Eye (tissue), 1 donor: ENCODE measurements at places on chromosomes 16 and 17.

GRCh38 chr17:28925912-28926365, 23.1 kb upstream of the DHRS13 start:
- no peak for DNase-seq

GRCh38 chr17:32746280-32746679, 130.6 kb downstream of the MYO1D start:
- no peak for DNase-seq

DNA sequence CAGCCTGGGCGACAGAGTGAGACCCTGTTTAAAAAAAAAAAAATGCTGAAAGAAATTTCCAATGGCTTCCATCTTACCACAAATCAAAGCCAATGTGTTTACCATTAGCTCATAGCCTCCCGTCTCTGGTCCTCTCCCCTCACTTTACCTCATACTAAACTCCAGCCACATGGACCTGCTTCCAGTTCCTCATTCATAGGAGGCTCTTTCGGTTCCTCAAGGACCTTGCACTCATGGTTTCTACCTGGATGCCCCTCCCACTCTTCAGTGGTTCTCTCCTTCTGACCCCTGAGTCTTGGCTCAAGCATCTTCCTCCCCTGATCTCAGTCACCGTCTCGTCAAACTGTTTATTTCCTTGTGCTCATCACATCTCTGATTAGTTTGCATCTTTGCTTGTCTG, 3.8 kb upstream of the DEF8 start:
- DNase-seq: no peak

DNA sequence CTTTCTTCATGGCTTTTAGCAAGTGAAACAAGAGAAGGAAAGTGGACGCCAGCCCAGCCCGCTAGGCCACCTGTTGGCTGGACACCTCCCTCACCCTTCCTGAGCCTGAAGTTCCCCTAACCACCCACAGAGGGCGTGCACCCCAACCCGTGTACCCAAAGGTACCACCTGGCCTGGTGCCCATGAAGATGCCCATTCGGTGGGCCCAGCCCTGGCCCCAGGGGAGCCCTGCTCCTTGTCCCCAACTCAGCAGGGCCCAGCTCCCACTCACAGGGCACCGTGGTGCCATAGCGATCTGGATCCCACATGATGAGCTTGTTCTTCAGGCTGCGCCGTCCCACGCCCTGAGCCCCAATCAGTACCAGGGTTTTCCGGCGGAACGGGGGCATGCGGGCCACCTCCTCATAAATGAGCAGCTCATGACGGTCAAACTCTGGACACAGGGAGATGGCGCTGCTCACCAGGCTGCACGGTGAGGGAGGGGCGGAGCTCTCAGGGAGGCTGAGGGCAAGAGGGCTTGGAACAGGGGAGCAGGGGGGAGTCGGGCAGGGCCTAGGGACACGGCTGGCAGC, 26.8 kb downstream of the MPP2 start:
- DNase-seq: peak; percentile 59

- DNase-seq: no peak
Measured at GRCh38 chr16:77449208-77449607, 14.4 kb upstream of the ADAMTS18 start.

DNA sequence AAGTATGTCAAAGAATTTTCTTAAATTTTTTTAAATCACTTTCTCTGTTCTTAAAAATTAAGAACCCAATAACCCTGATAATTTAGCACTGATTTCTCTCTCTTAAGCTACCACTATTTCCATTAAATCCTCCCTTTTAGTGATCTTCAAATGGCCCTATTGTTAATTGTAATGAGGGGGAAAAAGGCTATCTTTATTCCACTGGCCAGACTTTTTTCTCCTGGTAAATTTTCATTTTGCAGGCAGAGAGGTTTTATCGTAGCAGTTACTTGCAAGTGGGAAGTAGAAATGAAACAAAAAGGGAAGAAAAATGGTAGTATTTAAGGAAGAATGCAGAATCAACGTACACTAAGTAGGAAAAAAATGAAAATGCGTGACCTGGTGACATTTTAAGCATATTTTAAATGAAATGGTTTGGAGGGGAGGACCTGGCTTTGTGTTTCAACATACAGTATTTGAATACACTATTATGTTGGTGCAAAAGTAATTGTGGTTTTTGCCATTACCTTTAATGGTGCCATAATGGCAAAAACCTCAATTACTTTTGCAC, 224.9 kb downstream of the TANC2 start:
- DNase-seq: no peak

DNA sequence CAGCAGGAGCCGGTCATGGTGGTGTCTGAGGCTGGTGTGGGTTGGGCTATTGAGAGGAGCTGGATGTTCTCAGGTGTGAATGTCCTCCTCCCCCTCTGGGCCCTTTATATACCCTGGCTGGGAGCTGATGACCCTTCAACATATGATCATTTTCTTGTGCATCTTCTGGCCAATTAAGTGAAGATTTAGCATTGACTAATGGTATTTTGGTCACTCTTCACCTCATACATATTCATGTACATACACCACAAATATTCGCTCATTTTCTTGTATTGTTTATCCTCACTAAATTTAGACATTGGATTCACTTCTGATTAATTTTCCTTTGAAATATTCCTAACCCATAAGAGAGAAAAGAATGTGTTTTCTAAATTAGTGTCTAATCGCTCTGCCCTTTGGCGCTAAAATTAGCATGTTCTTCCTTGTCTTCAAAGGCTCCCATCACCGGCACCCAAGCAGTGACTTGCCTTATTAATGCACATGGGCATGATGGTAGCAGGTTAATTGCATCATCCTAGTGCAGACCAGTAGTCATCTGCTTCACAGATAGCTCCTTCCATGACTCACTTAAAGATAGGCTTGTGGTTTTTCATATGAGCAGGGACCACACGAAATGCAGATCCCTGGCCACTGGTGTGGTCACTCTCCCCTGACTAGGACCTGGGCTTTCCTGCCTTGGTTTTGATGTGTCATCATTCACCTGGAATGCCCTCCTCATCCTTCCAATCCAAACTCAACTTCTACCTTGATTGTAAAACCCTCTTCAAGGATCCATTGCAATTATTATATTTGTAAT, at the start of gene KRTAP2-4:
KRTAP2-4 (minus strand) TSS at position 51 of the 796 bp plus-strand sequence; CDS start at position 17, 34 bp downstream.
- DNase-seq: no peak

GRCh38 chr17:38625482-38625881, 19.7 kb upstream of the SRCIN1 start:
- no peak for DNase-seq

DNA sequence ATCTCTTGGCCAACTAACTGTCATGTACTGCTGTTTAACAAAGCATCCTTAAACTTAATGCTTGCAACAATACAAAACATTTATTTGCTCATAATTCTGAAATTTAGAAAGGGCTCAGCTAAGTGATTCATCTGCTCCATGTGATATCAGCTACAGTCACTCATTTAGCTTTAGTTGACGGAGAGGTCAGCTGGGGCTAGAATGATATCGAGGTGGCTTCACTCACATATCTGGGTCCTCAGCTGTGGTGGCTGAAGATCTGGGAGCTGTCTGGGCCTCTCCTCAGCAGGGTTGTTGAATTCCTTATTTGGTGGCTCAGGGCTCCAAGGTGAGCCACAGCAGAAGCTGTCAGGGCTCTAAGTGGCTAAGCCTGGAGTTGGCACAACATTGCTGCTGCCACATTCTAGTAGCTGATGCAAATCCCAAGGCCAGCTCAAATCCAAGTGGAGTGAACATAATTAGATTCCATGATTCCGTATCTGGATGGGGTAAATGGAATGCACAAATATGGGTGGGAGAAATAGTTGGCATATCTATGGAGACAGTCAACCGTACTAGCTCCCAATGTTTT, 62.8 kb downstream of the HS3ST3A1 start:
- no peak for DNase-seq

DNA sequence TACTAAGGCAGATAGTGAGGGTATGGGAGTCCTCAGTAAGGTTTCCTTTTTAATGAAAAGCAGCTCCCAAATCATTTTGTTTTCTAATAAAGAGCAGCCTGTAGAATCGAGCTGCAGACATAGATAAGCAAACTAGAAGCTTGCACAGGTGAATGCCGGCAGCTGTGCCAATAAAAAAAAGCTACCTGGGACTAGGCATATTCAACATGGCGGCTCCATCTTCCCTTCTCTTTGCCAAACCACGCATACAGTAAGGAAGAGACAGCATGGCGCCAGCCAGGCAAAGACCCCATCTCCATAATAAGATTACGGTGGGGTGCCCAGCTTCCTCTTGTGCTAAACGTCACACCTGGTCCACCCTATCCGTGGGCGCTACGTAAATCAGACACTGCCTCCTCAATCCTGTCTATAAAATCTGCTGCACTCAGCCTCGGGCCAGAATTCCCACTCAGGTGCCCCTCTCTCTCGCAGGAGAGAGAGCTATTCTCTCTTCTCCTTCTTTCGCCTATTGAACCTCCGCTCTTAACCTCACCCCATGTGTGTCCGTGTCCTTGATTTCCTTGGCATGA, 92.7 kb upstream of the FA2H start:
- no peak for DNase-seq

DNA sequence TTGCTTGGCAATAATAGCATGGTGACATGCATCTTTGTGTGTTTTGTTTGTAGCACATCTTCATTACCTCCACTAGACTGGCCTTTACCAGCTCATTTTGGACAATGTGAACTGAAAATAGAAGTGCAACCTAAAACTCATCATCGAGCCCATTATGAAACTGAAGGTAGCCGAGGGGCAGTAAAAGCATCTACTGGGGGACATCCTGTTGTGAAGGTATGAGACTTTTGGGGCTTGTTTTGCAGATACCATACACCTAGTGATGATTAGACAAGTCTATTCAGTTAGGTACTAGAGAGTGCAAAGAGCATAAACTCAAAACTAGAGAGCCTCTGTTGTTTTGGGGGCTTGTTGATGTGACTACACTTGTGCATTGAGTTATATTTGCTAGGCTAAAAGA, 41.2 kb downstream of the NFATC3 start:
- DNase-seq: no peak

- DNase-seq: no peak
Measured at GRCh38 chr17:28228986-28229729, 89.8 kb upstream of the TMEM97 start.

DNA sequence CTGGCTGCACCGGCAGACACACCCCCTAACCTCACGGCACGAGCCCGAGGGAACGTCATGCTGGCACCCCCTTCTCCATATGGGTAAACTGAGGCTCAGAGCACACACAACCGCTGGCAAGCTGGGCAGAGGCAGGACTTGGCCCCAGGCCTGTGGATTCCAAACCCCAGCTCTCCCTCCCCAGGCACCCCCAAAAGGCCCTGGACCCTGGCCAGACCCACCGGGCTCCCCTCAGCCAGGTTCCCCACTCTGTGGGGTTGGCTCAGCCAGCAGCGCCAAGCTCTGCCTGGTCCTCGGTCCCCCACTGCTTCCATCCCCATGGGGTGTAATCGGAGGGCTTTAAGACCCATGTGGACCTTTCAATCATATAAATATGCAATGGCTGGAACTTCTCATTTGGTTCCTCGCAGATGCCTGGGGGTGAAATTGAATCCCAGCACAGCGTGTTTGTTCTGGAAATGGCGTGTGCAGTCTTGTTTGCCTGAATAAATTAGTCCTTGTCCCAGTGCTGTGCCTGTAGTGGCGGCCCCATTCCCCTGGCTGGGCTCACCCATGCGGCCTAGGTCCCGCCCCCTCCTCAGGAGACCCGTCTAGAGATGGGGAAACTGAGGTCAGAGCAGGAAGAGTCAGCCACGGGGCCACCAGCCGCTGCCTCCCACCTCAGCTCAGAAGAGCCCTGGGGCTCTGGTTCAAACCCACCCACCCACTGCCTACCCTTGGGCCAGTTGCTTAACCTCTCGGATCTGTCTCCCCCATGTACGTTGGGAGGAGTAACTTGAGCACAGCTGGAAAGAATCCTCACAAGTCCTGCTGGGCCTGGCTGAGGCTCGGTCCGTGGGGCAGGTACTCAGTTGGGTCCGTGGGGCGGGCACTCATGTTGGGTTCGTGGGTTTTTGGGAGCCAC, 57.3 kb downstream of the ZFPM1 start:
- DNase-seq: peak; percentile 70

DNA sequence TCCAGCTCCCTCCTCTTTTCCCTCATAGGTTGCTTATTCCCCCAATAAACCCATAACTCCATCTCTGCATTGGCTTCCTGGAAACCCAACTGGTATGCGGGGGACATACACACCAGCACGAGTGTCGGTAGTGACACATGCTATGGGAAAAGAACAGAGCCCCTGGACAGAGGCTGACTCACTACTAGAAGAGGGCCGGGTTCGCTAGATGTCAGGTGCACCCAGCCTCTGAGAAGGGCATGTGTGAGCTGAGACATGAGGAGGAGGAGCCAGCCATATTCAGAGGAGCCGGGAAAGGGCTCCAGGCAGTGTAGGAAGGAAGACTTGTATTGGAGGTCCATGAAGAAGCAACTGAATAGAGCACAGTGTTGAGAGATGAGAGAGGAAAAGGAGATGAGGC, 241.1 kb downstream of the SOX9 start:
- DNase-seq: no peak

DNA sequence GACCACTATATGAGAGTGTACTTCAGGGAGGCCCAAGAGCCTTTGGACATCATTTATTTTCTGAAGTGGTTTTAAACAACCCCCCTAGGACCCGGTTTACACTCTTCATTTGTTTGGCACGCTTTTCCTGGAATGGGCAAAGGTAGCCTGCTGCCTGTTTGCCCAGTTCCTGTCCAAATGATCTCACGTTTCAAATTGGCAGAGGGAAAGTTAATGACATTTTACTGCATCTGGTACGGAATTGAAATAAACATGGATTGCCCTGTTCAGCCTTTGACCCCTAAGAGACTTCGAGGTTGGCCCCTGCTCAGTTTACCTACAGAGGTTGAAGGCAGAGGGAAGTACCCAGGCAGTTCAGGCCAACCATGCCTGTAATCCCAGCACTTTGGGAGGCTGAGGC, 5.8 kb upstream of the RPRML start:
- DNase-seq: no peak

DNA sequence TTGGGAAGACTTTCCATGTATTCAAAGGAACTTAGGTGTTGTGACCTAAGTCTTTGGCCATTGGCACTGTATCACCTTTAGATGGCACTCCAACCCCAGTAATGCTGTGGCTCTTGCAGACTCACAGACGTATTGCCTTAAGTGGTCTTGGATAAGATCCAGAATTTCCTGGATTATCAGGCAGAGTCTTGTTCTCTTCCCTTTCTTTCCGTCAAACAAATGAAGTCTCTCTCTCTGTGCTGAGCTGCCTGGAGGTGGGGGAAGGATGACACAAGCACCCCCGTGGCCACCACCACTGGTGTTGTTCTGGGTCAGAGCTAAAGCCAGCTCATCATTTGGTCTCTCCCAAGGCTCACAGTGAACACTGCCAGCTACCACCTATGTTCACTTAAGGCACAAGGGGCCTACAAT, 789.9 kb upstream of the KIF2B start:
- peak; percentile 67 for DNase-seq

DNA sequence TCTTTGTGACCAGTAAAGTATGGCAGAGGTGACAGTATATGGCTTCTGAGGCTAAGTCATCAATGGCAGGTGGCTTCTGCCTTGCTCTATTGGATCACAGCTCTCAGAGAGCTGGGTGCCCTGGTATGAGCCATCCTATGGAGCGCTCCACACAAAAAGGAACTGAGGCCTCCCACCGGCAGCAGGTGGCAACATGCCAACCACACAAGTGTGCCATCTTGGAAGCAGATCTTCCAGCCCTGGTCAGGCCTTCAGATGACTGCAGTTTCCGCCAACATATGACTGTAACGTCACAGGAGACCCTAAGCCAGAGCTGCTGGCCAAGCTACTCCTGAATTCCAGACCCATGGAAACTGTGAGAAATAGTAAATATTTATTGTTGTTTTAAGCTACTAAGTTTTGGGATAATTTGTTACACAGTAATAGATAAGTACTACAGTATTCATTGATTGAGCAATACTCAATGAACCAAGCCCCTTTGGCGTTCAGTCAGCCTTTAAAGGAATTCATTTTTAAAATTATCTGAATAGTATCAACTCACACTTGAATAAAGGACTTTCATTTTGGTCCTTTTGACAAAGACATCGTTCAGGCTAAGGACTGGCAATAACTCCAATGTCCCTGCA, 69.4 kb upstream of the LHX1 start:
- DNase-seq: no peak
